Peyer's patch (tissue), 4 donors: ENCODE measurements at places on chromosomes 7 and 10.

- DNase-seq: no peak
Measured at GRCh38 chr7:10734595-10734994, 239.1 kb upstream of the PHF14 start.

DNA sequence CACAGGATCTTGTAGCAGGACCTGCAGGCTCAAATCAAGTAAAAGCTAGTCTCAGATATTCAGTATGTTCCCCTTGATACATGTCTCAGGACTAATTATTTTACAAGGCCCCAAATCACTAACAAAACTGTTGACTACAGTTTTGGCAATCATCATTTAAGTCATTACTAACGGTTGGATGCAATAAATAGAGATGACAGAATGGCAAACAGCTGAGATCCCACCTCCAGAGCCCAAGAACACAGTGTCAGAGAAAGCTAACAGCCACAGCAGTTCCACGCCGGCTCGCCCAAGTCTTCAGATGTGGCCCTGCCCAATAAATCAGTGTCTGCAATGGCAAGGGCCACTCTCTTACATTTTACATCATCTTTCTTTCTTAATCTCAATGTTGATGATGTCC is 87.6 kb downstream of the CTBP2 start:
- no peak for DNase-seq

DNA sequence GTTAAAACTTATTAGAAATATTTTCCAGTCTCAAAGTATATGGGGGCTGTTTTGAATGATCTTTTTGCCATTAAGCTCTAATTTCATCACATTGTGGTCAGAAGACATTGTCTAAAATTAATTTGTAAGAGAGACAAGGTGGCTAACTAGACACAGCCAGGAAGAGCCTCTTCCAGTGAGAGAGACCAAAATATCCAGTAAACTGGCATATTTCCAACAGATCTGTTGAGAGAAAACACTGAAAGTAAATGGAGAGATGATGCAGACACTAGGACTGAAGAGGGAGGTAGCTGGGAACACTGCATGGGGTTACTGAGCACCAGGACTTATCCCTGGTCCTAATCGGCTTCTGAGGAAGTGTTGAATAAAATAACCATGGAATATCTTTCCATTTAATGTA is 101.5 kb upstream of the TAS2R16 start:
- DNase-seq: no peak

GRCh38 chr7:6015917-6016652 is 7.0 kb downstream of the AIMP2 start:
- DNase-seq: no peak

DNA sequence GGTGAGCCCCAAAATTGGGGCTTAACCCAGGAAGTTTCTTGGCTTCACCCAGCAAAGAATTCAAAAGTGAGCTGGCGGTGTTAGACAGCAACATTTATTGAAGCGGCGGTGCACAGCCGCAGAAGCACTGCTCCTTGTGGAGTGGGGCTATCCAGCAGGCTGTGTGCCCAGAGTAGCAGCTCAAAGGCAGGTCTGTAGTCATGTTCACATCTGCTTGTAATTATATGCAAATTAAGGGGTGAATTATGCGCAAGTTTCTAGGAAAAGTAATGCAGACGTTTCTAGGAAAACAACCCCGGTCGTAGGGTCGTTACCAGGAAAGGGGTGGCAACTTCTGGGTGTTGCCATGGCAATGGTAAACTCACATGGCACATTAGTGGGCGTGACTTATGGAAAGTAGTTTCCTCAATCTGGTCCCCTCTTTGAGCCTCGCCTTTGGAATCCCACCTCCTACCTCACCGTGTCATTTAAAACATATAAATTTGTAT is 13.7 kb upstream of the KBTBD2 start:
- peak; percentile 59 for DNase-seq

DNA sequence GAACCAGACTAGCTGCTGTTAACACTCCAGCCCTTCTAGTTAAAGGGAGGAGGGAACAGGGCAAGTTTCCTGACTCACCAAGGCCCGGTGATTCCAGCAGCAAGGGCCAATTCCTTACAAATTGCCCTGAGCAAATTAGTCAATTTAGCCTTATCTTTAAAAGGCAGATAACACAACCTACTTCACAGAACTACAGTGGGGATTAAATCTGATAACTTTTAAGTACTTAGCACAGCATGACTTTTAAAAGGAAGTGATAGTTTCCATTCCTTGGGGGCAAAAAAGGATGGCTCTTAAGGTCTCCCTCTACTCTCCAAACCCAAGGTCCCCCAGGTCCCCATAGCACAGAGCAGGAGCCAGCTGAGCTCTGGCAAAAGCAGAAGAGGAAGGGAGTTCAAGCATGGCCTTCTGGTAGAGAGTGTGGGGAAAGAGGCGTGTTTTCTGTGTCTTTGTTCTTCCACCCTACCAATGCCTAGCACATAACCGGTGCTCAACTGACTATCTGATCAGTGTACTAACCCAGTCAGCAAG is 4.0 kb downstream of the CDCA7L start:
- DNase-seq: peak; percentile 51

GRCh38 chr7:10022957-10023356 is 950.7 kb upstream of the PHF14 start:
- DNase-seq: no peak

- DNase-seq: no peak
Measured at GRCh38 chr10:81873231-81873931, 1.6 kb upstream of the NRG3 start.

DNA sequence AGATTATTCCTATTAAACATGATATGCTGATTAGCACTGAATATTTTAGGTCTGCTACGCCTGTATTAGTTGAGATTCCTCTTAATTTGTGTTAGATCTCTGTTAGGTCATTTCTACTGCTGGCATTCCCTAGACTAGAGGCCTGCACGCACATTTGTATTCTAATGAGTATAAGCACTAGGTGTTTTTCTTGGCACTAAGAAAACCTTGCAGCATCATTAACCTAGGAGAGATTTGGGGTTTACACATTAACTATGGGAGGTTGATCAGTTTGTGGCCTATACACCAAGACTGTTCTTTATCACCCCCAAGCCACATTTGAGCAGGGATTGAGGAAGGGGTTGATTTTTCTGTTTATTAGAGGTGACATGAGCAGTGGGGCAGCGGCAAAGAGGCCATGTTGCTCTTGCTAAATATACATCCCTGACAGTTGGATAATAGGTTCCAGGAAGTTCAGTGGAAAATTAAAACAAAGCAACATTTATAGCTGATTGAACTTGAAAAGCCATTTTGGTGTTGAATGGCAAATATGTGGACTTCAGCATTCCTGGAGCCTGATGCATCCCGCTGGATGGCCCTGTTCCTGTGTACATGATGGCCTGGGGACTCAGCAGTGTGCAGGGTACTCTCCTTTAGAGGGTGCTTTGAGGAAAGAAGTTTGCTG is 65.2 kb downstream of the GBF1 start:
- DNase-seq: no peak

DNA sequence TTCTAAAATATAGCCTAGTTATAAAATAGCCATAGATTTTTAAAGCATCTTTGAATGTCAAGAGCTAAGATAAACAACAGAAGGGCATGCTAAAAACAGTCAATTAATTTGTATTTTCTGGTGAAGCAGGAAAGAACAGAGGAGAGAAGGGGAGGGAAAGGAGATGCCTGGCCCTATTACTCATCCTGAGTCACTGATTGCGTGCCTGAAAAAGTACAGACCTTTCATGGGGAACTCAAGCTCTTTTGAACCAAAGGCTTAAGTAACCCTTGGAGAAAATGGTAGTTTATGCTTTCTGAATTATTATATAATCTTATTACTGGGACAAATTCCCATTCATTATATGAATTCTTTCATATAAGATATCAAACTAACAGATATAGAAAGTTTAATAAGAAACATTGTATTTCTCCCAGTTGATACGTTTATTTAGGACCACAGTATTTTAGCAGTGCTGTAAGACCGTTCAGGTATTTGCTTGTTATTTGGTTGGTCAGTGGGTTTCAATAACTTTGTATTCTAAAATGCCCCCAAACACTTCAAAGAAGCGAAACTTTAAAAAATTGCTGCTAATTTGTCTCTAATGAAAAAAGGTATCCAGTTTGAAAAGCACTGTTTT is 151.3 kb downstream of the HGF start:
- DNase-seq: no peak

GRCh38 chr10:131930586-131931330 is 29.9 kb downstream of the PPP2R2D start:
- no peak for DNase-seq
